ENCODE measurements at places on chromosomes 11 and 22. TPM values are rescaled to one million over a fixed set of nuclear protein-coding genes. Genes with fewer than 3 reads are reported as not detected.

FOLR1 gene
- not detected for total RNA-seq

GRCh38 chr11:9525116-9525515 is 48.4 kb upstream of the WEE1 start:
- no peak overlapping the region for H3K27ac ChIP-seq
- peaks cover 39% of the 10 kb centered on the region for H3K4me1 ChIP-seq
- H3K36me3 ChIP-seq: peaks cover 6% of the 10 kb centered on the region
- H3K27me3 ChIP-seq: no peaks in the 10 kb centered on the region
- DNase-seq: no peak

- peak; percentile 7 for DNase-seq
- no peak overlapping the region for H3K4me3 ChIP-seq
- no peak overlapping the region for H3K27ac ChIP-seq
- peaks cover 1% of the 10 kb centered on the region for H3K27me3 ChIP-seq
- peaks cover 36% of the 10 kb centered on the region for H3K4me1 ChIP-seq
- H3K36me3 ChIP-seq: no peaks in the 10 kb centered on the region
Observed at GRCh38 chr11:6353367-6353987, 33.2 kb upstream of the CAVIN3 start.

GRCh38 chr11:74559110-74559933 is 33.1 kb upstream of the POLD3 start:
- H3K27ac ChIP-seq: no peak overlapping the region
- no peaks in the 10 kb centered on the region for H3K36me3 ChIP-seq
- no peak overlapping the region for H3K4me3 ChIP-seq
- H3K4me1 ChIP-seq: peaks cover 16% of the 10 kb centered on the region
- H3K27me3 ChIP-seq: peaks cover 19% of the 10 kb centered on the region

- no peaks in the 10 kb centered on the region for H3K4me1 ChIP-seq
- no peak for DNase-seq
- H3K4me3 ChIP-seq: no peak overlapping the region
Observed at GRCh38 chr11:110345743-110346142, 49.3 kb upstream of the RDX start.
